SIG-M5 (cell line): ENCODE measurements at places on chromosomes 2 and 18.

DNA sequence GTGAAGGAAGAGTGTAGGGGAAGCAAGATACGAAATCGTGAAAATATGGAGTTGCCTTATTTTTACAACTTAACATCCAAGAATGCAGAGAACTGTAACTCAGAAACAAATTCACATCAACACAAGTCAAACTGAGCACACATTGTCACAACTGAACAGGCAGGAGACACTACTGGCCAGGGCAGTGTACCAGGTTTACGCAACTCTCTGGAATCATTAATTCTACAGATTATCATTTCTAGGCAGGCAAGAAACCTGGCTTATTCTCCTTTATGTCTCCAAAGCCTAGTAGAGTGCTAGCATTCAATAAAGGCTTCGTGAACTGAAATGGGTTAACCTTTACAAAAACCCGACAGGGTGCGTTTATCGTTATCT is 584 bp downstream of the COA5 start:
- DNase-seq = no peak

DNA sequence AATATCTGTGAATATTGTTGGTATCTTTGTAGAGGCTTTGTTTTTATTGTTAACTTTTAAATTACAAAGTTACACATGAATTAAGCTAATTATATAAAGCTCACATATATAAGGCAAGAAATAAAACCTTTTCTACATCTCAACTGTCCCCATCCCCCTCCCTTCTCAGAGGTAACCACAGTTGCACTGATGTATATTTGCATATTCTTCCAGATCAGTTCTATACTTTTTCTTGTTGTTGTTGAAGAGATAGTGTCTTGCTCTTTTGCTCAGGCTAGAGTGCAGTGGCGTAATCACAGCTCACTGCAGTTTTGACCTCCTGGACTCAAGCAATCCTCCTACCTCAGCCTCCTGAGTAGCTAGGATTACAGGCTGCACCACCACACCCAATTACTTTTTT is 36.0 kb upstream of the CDC42EP3 start:
- DNase-seq = no peak

- DNase-seq = no peak
These were observed 33.9 kb downstream of the ACOXL start for GRCh38 chr2:110766291-110766690.

- no peak for DNase-seq
These were observed 141.9 kb downstream of the LCLAT1 start for GRCh38 chr2:30588994-30589393.

GRCh38 chr2:205803500-205803899 is 121.2 kb downstream of the NRP2 start:
- DNase-seq = no peak

GRCh38 chr2:201808027-201808426 is 1.7 kb downstream of the CDK15 start:
- DNase-seq = no peak

- DNase-seq = no peak
These were observed 234.3 kb downstream of the ALK start for GRCh38 chr2:29687121-29687520.

GRCh38 chr2:230759481-230760167 is 47.0 kb downstream of the CAB39 start:
- DNase-seq = no peak

GRCh38 chr2:147882631-147883030 is 37.8 kb downstream of the ACVR2A start:
- DNase-seq = no peak

GRCh38 chr2:145753966-145754365 is 1234.0 kb upstream of the ZEB2 start:
- DNase-seq = no peak

DNA sequence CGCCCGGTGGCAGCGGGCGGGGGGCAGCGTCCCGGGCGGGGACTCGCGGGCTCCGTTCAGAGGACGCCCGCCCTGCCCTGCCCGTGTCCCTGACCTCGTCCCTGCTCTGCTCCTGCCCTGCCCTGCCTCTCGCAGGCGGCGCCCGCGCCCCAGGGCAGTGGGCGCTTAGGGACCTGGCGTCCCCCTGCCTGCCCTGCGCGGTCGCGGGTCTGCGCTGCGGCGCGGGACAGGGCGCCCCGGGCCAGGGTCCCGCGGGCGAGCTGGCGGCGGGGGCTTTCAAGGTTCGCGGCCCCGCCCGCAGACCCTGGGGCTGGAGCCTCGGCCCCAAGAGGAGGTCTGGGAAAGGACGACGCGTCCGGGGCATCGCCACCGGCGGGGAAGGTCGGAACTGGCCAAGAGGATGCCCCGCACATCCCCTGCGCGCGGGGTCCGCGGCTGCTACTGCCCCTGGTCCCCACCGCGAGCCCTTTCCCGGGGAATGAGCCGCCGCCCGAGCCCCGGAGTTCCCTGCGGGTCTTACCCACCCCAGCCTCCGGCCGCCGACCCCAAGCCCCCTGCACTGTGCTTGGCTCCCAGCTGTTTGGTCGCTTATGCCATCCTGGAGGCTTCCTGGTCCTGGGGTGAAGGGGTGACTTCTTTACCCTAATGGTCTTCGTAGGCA is 679 bp downstream of the RNF144A start:
- DNase-seq = no peak

GRCh38 chr2:120405759-120406099 is 59.8 kb downstream of the INHBB start:
- no peak for DNase-seq

GRCh38 chr2:229387866-229388265 is 116.8 kb upstream of the PID1 start:
- DNase-seq = no peak

- DNase-seq = peak; percentile 75
These were observed 1173.1 kb upstream of the ZEB2 start for GRCh38 chr2:145692971-145693478.

- no peak for DNase-seq
These were observed 76.2 kb downstream of the MAP3K20 start for GRCh38 chr2:173151671-173152401.
